ENCODE measurements at places on chromosomes 7 and 10. TPM values are rescaled to one million over a fixed set of nuclear protein-coding genes. Genes with fewer than 3 reads are reported as not detected.

ARMC10 gene
- total RNA-seq = 58.4 TPM

ANKRD30A gene
- not detected for total RNA-seq

EFCAB10 gene
- not detected for total RNA-seq

SPDYE16 gene
- not detected for total RNA-seq

GRCh38 chr10:1086787-1087186 is 30.6 kb downstream of the WDR37 start:
- DNase-seq = no peak

DNA sequence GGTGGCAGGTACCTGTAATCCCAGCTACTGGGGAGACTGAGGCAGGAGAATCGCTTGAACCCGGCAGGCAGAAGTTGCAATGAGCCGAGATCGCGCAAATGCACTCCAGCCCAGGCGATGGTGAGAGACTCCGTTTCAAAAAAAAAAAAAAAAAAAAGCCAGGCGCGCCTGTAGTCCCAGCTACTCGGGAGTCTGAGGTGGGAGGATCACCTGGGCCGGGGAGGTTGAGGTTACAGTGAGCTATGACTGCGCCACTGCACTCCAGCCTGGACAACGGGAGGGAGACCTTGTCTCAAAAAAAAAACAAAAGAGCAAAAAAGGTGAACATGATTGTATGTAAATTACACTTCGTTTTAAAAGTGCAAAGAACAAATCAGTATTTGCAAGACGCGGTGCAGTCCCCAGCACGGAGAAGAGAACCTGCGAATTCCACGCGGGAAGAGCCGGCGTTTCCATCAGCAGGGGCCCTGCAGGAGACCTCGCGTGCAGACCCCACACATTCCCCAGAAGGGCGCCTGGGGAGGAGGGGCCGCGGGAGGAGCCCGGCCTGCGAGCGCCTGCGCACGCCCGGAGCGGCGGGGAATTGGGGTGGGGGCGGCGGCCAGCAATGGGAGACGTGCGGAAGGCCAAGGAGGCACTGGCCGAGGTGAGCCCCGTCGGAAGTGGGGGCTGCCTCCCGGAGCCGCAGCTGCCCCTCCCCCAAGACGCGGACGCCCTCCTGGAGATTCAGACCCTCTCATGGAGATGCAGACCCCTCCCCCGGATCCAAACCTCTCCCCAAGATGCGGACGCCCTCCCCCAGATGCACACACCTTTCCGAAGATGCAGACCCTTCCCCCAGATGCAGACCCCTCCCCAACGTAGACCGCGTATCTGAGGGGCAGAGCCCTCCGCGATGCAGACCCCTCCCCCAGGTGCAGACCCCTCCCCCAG is 16.7 kb upstream of the SUN1 start:
- peak; percentile 25 for DNase-seq

DNA sequence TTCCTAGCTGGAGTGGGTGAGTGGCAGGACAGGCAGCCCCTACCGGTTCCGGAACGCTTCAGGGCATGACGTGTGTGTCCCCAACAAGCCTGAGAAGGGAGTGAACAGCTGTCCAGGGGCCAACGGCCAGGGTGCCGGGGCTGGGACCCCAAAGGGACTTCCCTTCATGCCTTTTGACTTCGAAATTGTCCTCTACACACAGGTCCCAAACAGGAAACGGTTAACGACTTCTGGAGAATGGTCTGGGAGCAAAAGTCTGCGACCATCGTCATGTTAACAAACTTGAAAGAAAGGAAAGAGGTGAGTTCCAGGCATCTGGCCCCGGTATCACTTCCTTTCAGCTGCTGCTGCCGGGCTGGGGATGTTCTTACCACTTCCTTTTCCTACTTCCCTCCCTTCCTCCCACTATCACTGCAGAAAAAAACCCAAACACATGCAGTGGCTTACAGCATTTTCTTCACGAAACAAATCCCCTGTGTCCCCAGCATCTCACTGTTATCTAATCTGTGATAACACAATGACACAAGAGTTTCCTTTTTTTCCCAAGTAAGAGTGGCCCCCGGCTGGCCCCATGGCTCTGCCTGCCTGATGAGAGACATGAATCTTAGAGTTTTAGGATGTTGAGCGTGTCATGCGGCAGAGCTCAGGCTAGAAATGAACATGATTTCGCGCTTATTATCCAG is 63.2 kb downstream of the MKI67 start:
- DNase-seq = no peak

- DNase-seq = peak; percentile 40
Measured at GRCh38 chr7:28729281-28729680, 228.8 kb downstream of the TRIL start.

DNA sequence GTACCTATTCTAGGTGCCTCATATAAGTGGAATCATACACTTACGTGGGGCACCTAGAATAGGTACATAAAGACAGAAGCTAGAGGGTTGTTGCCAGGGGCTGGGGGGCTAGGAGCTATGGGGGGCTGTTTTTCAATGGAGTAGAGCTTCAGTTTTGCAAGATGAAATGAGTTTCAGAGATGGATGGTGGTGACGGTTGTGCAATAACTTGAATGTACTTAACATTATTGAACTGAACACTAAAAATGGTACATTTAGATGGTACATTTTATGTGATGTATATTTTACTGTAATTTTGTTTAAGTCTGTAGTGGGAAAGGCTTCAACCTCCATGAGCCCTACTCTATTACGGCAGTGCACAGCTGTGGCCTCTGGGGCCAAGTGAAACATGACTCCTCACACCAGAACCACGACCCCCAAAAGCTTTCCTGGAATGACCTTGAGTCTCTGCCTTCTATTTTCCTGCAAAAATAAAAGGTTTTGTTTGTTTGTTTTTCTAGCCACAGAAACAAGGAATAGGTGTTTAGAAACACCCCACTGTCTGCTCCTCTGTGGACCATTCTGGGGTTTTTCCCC is 147.3 kb upstream of the PLXNA4 start:
- DNase-seq = no peak

GRCh38 chr10:28449926-28450325 is 83.0 kb upstream of the WAC start:
- DNase-seq = peak; percentile 57

DNA sequence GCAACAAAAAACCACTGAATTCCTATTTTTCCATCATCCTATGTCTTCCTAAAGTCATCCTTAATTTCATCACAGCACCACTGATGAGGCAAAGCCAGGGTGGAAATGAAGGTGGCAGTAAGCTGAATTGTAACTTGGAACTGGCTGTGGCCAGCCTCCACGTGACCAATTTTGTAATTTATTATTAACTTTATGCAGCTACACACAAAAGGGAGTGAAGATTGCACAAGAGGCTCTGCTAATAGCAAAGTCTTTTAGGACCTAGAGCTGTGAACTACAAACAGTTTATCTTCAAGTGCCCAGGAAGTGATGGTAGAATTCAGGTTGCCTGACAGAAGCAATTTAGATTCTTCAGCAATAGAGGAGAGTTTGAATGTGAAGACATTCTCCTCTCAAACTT is 176.4 kb downstream of the CCDC71L start:
- DNase-seq = no peak
